ENCODE measurements at places on chromosomes 12 and 14. TPM values are rescaled to one million over a fixed set of nuclear protein-coding genes. Genes with fewer than 3 reads are reported as not detected.
A peak's percentile ranks its signal among the peaks of the same experiment; 100 is the strongest.

DNA sequence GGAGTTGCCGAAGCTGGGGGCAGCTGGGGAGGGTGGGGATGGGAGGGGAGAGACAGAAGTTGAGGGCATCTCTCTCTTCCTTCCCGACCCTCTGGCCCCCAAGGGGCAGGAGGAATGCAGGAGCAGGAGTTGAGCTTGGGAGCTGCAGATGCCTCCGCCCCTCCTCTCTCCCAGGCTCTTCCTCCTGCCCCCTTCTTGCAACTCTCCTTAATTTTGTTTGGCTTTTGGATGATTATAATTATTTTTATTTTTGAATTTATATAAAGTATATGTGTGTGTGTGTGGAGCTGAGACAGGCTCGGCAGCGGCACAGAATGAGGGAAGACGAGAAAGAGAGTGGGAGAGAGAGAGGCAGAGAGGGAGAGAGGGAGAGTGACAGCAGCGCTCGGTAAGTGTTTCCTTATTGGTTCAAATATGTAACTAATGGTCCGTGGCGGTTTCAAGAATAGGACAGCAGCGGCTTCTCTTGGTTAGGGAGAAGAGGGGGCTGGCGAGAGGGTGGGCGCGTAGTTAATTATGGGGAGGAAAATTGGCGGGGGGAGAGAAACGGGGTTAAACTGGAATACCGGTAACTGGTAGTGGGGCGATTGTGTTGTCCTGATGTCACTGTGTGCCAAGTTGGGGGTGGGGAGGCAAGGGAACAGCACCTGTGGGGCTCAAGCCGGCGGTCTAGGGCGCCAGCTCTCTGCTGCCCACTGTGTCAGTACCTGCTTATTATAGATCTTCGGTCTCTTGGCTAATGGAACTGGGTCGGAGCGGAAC, 8.4 kb downstream of the HOXC8 start:
- DNase-seq: peak; percentile 32

- no peak for DNase-seq
Observed at GRCh38 chr14:103391048-103391447, 5.8 kb downstream of the MARK3 start.

The HOXC6 gene
- total RNA-seq: not detected

The SLC10A1 gene
- not detected for total RNA-seq

The NCOR2 gene
- 34.7 TPM for total RNA-seq

DNA sequence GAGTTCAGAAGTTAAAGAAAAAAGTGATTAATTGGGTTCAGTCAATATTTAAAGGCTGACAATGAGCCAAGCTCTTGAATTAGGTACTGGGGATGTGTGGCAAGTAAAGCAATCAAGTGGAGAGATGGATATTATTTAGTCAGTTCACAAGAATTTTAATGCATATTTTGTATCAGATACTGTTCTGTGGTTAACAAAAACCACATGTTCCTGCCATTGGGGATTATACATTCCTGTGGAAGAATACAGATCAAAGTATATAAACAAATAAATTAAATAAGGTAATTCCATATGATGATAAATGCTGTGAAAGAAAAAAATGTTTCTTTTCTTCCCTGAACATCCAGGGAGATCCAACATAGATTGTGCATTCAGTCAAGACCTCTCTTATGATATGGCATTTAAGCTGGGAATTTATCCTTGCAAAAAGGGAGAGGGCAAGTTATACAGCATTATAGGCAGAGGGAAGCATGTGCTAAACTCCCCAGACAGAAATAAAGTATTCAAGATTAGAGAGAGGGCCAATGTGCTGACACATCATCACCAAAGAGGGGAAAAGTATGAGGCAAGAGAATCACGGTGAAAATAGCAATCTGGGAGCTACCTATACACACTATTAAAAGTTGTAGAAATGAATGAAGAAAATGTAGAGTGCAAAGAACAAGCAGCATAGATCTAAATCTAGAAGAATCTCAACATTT, 17.6 kb upstream of the A2M start:
- DNase-seq: no peak

- DNase-seq: no peak
Observed at GRCh38 chr14:21796916-21797315, 123.3 kb upstream of the OR4E1 start.

GRCh38 chr12:89456565-89456964, 68.0 kb downstream of the GALNT4 start:
- DNase-seq: no peak

- DNase-seq: peak; percentile 19
Observed at GRCh38 chr14:54420478-54421142, 20.6 kb downstream of the CNIH1 start.

The TESPA1 gene
- total RNA-seq: not detected

- no peak for DNase-seq
Observed at GRCh38 chr14:61501714-61502458, 180.5 kb downstream of the PRKCH start.

The ACVRL1 gene
- 12.3 TPM for total RNA-seq

DNA sequence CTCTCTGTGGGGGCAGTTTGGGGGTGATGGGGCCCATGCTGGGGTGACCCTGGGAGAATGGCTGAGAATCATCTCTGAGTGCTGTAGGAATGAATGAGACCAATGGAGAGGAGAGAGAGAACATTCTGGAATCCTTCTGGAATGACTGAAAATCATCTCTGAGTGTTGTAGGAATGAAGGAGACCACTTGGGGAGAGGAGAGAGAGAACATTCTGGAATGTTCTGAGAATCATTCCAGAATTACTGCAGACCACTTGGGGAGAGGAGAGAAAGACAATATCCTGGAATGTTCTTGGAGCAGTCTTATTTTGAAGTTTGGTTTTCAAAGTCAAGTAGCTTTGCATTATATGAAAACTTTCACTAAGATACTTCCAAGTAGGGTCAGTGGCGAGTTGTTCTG, 64.3 kb downstream of the ZNF664 start:
- DNase-seq: no peak

The MYH6 gene
- 0.09 TPM for total RNA-seq

- DNase-seq: no peak
Observed at GRCh38 chr14:59566725-59567124, 9.9 kb downstream of the CCDC175 start.

- no peak for DNase-seq
Observed at GRCh38 chr12:90250042-90250441, 541.4 kb upstream of the ATP2B1 start.

- DNase-seq: no peak
Observed at GRCh38 chr12:121543786-121544185, 37.0 kb downstream of the KDM2B start.

- no peak for DNase-seq
Observed at GRCh38 chr12:5515458-5515857, 83.5 kb downstream of the NTF3 start.

The RNASE3 gene
- not detected for total RNA-seq

DNA sequence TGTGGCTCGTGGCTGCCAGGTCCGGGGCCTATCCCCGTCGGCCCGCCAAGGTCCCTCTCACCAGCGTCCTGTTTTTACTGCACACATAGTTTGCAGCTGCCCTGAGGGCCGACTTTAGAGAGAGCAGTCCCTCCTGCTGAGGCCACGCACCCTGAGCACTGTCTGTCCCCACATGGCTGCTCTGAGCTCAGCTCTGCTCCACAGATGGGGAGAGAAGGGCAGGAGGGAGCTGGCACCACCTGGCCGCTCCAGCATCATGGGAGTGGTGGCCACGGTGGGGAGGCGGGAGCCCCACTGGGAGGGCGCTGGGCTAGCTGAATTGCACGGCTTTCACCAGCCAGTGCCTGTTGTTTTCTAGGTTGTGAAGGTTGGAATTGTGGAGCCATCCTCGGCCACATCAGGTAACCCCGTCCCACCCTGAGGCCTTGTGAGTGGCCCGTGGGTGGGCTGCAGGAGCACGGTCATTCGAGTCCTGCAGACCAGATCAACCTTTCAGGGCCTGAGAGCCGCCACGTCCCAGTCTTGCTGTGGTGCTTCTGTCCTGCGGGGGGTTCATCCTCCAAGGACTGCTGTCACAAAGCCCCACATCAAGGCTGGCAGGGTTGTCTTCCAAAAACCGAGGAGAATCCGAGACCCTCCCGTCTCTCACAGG, 7.4 kb upstream of the TEX22 start:
- DNase-seq: no peak

- no peak for DNase-seq
Observed at GRCh38 chr14:101058571-101058970, 155.0 kb upstream of the RTL1 start.

GRCh38 chr14:53882684-53883083, 73.9 kb downstream of the BMP4 start:
- DNase-seq: no peak

DNA sequence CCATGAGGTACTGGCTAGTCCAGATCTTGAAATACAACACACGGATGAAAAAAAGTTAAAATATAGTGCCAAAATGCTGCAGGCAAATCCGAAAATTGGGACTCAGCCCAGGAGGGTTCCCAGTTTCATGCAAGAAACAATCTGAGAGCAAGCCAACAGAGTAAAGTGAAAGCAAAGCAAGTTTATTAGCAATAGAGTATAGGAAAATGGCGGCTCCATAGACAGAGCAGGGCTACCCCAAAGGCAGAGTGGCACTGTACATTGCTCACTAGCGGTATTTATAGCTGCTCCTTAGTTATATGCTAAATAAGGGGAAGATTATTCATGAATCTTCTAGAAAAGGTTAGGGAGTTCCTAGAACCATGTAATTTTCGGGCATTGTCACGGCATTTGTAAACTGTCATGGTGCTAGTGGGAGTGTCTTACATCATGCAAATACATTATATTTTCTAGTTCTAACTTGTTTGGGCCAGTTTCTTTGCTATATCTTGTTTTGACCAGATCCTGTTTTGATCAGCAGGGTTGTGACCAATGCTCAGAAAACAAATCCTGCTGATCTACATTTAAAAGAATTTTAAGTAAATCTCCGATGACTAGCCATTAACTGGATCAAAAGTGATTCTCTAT, 29.1 kb downstream of the RECQL start:
- no peak for DNase-seq

The OR4Q2 gene
- total RNA-seq: not detected

The CD163 gene
- total RNA-seq: 2.9 TPM

DNA sequence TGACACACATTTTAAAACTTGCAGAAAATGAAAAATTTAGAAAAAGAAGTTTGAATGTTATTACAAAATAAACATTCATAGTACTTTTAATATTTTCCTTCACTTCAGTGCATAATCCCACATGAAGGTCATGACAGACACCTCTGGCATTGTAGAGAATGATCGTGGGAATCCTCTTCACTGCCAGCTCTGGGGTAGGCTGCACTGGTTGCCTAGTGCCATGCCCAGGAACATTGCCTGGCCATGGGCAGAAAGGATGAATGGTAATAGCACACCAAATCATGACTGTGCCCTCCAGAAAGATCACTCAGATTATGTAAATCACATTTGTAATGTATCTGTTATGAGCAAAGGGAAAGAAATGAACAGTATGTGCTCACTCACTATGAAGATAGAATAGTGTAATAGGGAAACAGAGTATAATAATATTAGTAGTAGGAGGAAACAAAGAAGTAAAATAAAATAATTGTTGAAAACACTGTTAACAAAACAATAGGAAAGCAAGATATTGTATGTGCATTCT, 161.6 kb downstream of the PLCZ1 start:
- DNase-seq: no peak

- DNase-seq: peak; percentile 98
Observed at GRCh38 chr14:24241829-24242443, 487 bp downstream of the TINF2 start.

- no peak for DNase-seq
Observed at GRCh38 chr12:3962631-3963483, 89.7 kb upstream of the PARP11 start.

- no peak for DNase-seq
Observed at GRCh38 chr12:32273063-32273522, 126.3 kb upstream of the FGD4 start.

The NDRG2 gene
- total RNA-seq: 142 TPM

GRCh38 chr12:31456562-31456961, 130.6 kb upstream of the SINHCAF start:
- no peak for DNase-seq

Measured in cerebellum (tissue), 4 donors.